ENCODE measurements at places on chromosomes 5 and 9.
A peak's percentile ranks its signal among the peaks of the same experiment; 100 is the strongest.

DNA sequence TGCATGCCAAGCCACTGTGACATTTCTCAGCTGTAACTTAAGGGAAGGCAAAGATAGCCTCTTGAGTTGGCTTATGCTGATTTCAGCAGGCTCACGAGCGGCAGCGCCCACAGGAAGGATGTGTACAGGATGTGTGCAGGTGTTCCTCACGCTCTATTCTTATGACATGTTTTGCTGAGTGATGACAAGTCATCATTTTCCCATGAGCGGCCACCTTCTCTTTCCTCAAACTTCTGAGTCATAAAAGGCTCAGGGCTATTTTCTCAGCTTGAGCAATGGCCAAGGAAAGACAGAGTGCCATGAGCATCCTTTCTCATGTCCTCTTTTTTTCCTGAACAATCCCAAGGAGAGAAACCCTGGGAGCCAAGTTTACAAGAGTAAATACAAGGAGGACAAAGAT, 365.9 kb downstream of the PLK2 start:
- DNase-seq = peak; percentile 3

DNA sequence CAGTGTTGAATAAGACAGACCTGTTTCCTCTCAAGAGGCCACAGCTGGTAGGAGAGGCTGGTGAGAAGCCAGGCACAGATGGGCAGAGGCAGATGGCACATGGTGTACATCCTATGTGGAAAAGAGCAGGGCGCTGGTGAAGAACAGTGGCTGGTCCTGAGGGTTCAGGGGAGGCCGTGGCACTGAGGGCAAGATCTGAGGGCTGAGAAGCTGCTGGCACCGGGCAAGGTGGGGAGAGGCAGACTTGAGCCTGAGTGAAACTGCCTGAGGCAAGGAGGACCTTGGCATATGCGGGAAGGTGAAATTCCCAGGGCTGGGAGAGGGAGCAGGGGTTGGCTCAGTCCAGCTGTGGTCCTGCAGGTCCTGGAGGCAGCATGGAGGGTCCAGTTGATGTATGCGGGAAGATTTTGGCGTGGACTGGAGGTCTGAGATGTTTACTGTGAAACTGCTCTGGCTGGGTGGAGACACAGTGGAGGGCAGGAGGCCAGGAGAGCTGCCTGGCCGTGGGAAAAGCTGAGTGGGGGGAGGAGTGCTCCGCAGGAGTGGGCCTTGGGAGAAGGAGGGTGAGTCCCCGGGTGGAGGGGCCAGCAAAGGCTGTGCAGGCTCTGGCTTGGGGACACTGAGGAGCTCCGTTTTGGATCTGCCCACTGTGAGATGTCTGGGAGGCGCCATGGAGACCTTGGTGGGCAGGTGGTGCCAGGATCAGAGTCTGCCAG, 2.6 kb downstream of the MAN1B1 start:
- DNase-seq = no peak

GRCh38 chr5:14310901-14311300, 167.8 kb downstream of the TRIO start:
- no peak for DNase-seq

DNA sequence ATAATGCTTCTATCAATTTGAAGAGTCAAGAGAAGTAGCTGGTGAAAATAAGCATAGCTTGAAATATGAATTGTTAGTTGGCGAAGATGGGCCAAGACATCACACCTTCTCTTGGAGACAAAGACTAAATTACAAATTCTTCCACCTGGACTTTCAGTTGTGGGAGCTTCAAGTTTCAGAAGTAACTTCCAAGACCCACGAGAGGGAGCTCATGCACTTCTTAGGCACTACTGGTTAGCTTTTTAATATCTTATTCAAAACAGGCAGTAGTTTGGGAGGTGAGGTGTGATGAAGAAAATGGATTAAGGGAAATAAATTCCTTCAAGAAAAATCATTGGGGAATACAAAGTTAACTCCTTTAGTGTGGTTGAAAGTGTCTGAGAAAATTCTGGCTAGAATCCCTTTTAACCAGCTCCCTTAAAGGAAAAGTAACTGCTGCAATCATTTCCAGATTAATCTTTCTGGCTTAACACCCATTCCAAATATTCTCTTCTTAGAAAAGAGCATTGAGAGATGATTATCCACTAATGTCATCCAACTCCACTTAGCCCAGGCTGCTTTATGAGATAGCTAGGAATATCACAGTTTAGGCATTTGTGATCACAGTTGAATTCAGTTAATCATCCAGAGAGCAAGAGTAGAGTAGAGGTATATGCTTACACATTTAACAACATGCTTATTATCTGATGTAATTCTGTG, 139.5 kb upstream of the DMRTA1 start:
- no peak for DNase-seq

GRCh38 chr5:133861161-133861737, 107.2 kb downstream of the C5orf15 start:
- DNase-seq = no peak

DNA sequence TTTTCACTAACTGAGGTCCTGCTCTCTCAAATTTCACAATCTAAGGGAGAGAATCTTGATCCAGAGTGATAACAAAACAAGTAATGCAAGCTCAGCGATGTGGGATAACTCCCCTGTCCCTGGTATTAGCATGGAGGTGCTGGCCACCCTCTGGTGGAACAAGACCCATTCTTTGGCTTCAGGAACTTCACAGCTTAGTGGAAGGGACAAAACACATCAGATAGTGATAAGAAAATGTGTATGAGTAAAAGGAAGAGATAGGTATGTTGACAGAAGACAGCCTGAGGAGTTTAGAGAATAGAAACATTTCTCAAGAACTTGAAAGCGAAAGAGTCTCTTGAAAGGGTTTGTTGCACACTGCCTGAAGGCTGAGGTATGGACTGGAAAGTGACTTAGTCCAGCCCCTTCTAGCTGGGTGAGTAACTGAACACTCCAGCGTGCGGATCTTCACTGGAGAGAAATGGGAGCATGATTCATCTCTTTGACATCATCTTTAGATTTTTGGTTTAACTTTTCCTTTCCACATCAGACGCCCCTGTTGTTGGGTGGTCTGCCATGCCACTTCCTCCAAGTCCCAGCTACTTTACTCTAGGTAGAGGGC, 25.4 kb upstream of the ZSWIM6 start:
- DNase-seq = no peak

- no peak for DNase-seq
These were observed 149.3 kb downstream of the FBXO4 start for GRCh38 chr5:42074353-42074752.

Data from activated gamma-delta T cell treated with Interleukin-2 at 50 U/mL for 16 hours (primary cell).